ENCODE measurements at places on chromosomes 12 and 14.

DNA sequence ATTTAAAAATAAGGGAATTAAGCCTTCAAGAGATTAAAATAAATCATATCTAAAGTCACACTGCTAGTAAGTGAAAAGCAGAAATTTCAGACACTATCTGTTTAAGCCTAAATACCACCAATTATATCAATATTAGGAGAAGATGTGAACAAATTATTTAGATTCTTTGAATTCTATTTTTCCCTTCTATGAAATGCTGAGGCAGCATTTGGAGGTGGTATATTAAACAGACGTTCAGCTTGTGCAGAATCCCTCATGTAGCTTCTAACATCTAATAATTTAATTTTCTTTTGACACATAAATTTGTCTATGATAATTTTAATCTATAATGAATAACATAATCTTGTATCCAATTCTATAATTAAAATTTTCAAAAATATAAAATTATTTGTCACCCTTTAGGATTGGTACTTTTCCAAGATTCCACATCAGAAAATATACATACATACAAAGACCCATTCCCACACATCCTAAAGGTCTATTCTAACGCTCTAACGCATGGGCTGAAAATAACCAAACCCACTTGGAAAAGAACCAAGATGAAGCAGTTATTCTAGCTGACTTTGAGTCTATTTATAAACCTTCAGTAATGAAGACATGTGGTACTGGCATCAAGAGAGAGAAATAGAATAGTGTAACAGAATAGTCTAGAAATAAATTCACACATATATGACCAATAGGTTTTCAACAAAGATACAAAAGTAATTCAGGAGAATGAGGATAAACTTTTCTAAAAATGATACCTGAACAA, 751.8 kb downstream of the GALC start:
- no peak overlapping the region for H3K4me3 ChIP-seq
- H3K27ac ChIP-seq, result no peak overlapping the region
- no peaks in the 10 kb centered on the region for H3K36me3 ChIP-seq
- no peak for DNase-seq
- no peaks in the 10 kb centered on the region for H3K4me1 ChIP-seq

- no peak overlapping the region for H3K27ac ChIP-seq
- H3K27me3 ChIP-seq, result peaks cover 13% of the 10 kb centered on the region
- no peaks in the 10 kb centered on the region for H3K36me3 ChIP-seq
- no peaks in the 10 kb centered on the region for H3K4me1 ChIP-seq
- no peak for DNase-seq
- H3K4me3 ChIP-seq, result no peak overlapping the region
These were observed 1.5 kb downstream of the TMEM132C start for GRCh38 chr12:128268379-128268995.

DNA sequence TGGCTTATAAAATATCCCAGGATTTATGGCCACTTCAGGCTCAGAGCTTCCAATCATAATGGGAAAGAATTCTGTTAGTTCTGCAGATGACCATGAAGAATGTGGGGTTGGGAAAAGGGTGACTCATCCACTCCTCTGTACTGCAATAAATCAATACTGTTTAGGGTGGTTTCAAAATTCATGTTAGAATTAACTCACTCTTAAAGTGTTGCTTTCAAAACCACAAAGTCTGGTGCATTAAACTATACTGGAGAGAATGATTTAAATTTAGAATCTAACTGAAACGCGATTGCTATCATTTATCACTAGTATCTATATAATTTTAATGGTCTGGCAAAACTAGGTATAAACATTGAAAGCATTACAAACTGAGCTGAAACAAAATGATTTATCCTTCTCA, 798 bp downstream of the CCDC198 start:
- DNase-seq, result peak; percentile 88
- H3K4me1 ChIP-seq, result peaks cover 10% of the 10 kb centered on the region
- no peak overlapping the region for H3K4me3 ChIP-seq
- H3K27me3 ChIP-seq, result no peaks in the 10 kb centered on the region
- H3K36me3 ChIP-seq, result no peaks in the 10 kb centered on the region
- H3K27ac ChIP-seq, result peak overlapping the region; percentile 9

DNA sequence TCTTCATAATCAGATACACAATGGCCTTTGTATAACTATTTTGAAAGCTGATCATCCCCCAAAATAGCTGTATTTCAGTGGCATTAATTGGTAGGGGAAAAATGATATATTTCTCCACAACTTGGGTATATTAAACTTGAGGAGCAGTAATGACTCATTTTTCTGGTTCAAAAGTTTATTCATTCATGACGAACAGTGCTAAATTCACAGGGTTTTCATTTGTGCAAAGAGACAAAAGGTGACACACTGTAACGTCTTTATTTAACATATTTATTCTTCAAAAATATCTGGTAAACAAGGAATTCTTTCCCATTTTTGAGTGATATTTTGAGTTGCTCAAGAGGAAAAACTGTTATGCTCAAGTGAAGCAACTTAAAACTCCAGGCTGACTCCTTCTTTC, 415.5 kb upstream of the SOX5 start:
- H3K27ac ChIP-seq, result no peak overlapping the region
- DNase-seq, result peak; percentile 18
- H3K4me1 ChIP-seq, result no peaks in the 10 kb centered on the region
- H3K27me3 ChIP-seq, result no peaks in the 10 kb centered on the region

DNA sequence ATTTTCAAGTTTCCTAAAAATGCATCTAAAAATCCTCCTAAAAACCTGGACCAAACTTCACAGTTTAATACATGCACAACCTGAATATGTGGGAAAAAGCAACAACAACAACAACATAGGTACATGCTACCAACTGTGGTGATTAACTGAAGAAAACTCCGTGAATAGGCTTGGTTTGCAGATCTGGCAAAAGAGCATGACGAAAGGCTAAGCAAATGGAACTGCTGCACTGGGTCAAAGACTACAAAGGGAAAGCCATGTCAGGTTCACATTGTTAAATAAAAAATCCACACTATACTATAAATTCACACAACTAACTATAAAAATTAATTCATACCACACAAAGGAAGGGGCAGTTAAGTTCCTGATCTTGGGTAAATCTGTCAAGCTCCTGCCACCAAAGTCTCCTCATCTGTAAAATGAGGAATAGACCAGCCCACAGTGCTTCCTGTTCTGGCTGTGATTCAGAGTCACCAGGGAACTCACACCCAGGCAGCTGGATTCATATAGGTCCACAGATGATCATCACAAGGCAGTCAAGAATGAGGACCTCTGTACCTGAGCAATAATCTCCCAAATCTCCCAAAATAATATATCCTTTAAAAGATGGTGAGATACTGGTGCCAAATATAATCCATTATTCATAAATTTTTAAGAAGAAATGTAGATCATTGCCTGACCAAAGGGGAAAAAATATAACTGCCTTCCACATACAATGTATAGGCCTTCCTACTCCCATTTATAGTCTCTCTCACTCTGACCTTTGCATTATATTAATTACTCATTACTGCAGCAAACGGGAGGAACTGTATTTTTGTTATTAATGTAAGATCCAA, 7.0 kb downstream of the CORO1C start:
- H3K4me1 ChIP-seq, result peaks cover 65% of the 10 kb centered on the region
- H3K36me3 ChIP-seq, result peaks cover 5% of the 10 kb centered on the region
- H3K27ac ChIP-seq, result peak overlapping the region; percentile 98
- H3K27me3 ChIP-seq, result no peaks in the 10 kb centered on the region
- no peak overlapping the region for H3K4me3 ChIP-seq

DNA sequence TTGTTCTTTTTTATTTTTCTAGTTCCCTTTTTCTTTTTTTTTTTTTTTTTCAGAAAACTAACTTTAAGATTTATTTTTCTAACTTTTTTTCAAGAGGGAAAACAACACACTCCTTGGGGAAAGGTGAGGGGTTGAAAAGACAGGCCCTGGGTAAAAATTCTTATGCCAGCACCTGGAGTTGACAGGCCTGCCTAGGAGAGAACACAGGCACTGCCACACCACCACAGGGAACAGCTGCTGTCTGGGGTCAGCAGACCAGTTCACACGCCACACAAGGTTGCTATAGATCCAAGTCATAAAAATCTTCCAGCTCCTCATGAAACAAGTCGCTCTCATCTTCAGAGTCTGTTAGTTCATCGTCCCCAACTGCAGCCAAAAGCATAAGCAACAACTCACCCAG, 246.4 kb downstream of the C12orf50 start:
- no peak for DNase-seq
- H3K27me3 ChIP-seq, result no peaks in the 10 kb centered on the region
- no peaks in the 10 kb centered on the region for H3K4me1 ChIP-seq
- no peak overlapping the region for H3K4me3 ChIP-seq

GRCh38 chr14:75373616-75374015, 54.2 kb upstream of the JDP2 start:
- H3K4me1 ChIP-seq, result no peaks in the 10 kb centered on the region
- no peaks in the 10 kb centered on the region for H3K36me3 ChIP-seq
- H3K27me3 ChIP-seq, result peaks cover 4% of the 10 kb centered on the region
- no peak overlapping the region for H3K27ac ChIP-seq
- DNase-seq, result no peak

GRCh38 chr14:54782751-54783659, 119.6 kb downstream of the GCH1 start:
- no peak overlapping the region for H3K4me3 ChIP-seq
- DNase-seq, result no peak
- H3K4me1 ChIP-seq, result no peaks in the 10 kb centered on the region
- H3K36me3 ChIP-seq, result peaks cover 33% of the 10 kb centered on the region

- H3K27ac ChIP-seq, result no peak overlapping the region
- H3K27me3 ChIP-seq, result peaks cover 35% of the 10 kb centered on the region
- no peaks in the 10 kb centered on the region for H3K36me3 ChIP-seq
- no peak for DNase-seq
These were observed 48.3 kb downstream of the MVK start for GRCh38 chr12:109621901-109622364.

GRCh38 chr12:131153956-131154355, 200.2 kb downstream of the ADGRD1 start:
- H3K36me3 ChIP-seq, result no peaks in the 10 kb centered on the region
- H3K4me3 ChIP-seq, result no peak overlapping the region
- no peak for DNase-seq
- no peaks in the 10 kb centered on the region for H3K4me1 ChIP-seq

- DNase-seq, result no peak
- H3K4me3 ChIP-seq, result no peak overlapping the region
- H3K27me3 ChIP-seq, result no peaks in the 10 kb centered on the region
- H3K4me1 ChIP-seq, result no peaks in the 10 kb centered on the region
These were observed 2.6 kb upstream of the EVL start for GRCh38 chr14:100062590-100062989.

DNA sequence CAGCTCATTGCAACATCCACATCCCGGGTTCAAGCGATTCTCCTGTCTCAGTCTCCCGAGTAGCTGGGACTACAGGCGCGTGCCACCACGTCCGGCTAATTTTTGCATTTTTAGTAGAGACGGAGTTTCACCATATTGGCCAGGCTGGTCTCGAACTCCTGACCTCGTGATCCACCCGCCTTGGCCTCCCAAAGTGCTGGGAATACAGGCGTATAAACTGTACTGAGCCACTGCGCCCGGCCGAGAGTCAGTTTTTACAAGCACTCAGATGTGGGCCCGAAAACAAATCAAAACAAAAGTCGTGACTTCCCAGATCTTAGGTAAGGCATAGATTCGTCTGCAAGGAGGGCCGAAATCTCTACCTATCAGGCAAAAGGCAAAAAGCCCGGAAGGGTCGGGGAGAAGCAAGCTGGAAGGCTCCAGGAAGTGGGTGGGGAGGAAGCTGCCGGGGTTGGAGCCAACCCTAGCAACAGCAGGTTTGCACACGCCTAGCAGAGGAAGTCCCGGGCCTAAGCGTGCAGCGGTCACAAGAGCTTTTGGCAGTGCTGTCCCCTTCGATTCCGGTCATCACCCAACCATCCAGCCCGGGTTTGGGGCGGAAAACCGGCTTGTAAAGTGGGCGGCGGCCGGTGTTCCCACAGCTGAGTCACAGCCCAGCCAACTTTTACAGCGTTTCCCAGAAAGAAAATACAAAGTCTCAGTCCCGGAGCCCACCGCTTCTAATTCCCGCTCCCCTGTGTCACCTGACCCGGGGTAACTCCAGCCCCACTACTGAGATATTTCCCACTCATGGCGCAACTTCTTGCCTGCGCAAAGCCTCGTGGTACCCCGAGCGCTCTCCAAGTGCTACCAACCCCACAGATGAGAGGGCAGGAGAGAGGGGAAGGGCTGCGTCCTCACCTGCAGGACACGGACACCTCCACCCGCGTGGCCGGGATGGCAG, 583 bp downstream of the CPNE8 start:
- no peaks in the 10 kb centered on the region for H3K4me1 ChIP-seq
- no peaks in the 10 kb centered on the region for H3K36me3 ChIP-seq
- H3K27me3 ChIP-seq, result no peaks in the 10 kb centered on the region
- H3K4me3 ChIP-seq, result peak overlapping the region; percentile 73

DNA sequence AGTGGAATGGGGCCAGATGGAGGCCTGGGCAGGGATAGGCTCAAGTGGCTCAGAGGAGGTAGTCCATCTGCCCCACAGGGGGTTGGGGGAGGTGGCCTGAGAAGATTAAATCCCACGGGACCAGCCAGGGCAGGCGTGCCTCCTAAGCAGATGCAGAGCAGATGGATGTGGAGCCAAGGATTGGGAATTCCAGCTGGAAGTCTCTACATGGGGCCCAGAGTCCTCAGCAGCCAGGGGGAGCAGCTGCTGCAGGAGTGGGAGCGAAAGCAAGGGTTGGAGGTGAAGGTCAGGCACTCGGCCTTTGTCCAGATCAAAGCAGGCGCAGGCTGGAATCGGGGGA, 42.4 kb upstream of the VRK1 start:
- no peak overlapping the region for H3K4me3 ChIP-seq
- H3K27me3 ChIP-seq, result no peaks in the 10 kb centered on the region
- DNase-seq, result no peak
- no peaks in the 10 kb centered on the region for H3K36me3 ChIP-seq

DNA sequence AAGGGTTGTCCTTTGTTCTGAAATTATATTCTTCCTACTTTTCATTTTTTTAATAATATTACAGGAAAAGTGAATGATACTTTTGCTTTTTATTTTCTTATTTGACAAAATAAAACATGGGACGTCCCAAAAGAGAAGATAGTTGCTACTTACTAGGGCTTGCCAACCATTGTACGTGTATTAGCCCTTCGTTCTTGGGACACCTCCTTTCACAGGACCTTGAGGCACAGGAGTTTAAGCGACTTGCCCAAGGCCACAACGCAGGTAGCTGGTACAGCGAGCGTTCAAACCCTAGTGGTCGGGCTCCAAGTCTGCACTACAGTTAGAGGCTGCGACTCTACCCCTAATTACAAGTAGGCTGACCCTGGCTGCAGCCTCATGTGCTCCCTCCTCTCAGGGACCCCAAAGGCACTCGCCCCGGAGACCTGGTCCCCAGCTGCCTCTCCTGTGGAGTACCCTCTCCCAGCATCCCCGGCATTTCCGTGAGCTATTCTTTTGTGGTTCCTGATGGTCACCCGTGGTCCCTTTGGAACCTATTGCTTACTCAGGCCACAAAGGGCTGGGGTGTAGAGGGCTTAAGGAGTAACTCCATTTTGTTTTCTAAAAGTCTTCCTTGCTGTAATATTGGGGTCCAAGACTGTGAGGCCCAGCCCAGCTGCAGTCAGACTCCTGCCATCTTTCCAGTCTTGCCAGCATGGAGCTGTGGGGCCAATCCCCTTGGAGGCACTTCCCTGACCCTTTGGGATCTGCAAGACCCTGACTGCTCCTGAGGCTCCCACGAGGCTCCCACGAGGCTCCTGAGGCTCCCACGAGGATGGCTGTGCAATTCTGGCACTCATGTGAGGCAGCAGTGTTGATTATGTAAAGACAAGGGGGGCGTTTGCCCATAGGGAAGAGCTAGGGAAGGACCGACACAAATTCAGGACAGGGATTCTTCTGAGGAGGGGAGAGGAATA, 49.7 kb downstream of the IQSEC3 start:
- H3K4me3 ChIP-seq, result no peak overlapping the region
- no peaks in the 10 kb centered on the region for H3K4me1 ChIP-seq
- no peak for DNase-seq
- H3K36me3 ChIP-seq, result no peaks in the 10 kb centered on the region

GRCh38 chr12:57152639-57153038, 5.2 kb upstream of the LRP1-AS start:
- peaks cover 38% of the 10 kb centered on the region for H3K4me1 ChIP-seq
- H3K27me3 ChIP-seq, result no peaks in the 10 kb centered on the region
- H3K27ac ChIP-seq, result peak overlapping the region; percentile 71
- H3K4me3 ChIP-seq, result no peak overlapping the region
